ENCODE measurements at places on chromosomes 12 and 14.
A peak's percentile ranks its signal among the peaks of the same experiment; 100 is the strongest.

- peak overlapping the region; percentile 47 for H3K4me3 ChIP-seq
- peaks cover 73% of the 10 kb centered on the region for H3K36me3 ChIP-seq
- no peaks in the 10 kb centered on the region for H3K27me3 ChIP-seq
- peaks cover 98% of the 10 kb centered on the region for H3K4me1 ChIP-seq
- DNase-seq, result peak; percentile 86
Measured at GRCh38 chr14:22549981-22550673, 38.9 kb downstream of the DAD1 start.

GRCh38 chr12:4002601-4003000, 129.4 kb upstream of the PARP11 start:
- H3K27me3 ChIP-seq, result no peaks in the 10 kb centered on the region
- H3K4me1 ChIP-seq, result peaks cover 10% of the 10 kb centered on the region

DNA sequence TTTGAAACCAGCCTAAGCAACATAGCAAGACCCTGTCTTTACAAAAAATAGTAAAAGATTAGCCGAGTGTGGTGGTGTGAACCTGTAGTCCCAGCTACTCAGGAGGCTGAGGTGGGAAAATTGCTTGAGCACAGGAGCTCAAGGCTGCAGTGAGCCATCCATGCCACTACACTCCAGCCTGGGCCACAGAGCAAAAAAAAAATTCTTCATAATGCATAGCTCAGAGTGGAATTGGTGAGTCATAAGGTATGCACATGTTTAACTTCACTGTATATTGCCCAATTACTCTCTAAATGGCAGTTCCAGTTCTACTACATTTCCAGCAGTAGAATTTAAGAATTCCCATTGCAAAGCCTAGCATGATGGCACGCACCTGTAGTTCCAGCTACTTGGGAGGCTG, 26.8 kb upstream of the CLIP1 start:
- peaks cover 20% of the 10 kb centered on the region for H3K4me1 ChIP-seq
- H3K4me3 ChIP-seq, result no peak overlapping the region
- no peak for DNase-seq
- H3K27ac ChIP-seq, result no peak overlapping the region
- H3K36me3 ChIP-seq, result no peaks in the 10 kb centered on the region

DNA sequence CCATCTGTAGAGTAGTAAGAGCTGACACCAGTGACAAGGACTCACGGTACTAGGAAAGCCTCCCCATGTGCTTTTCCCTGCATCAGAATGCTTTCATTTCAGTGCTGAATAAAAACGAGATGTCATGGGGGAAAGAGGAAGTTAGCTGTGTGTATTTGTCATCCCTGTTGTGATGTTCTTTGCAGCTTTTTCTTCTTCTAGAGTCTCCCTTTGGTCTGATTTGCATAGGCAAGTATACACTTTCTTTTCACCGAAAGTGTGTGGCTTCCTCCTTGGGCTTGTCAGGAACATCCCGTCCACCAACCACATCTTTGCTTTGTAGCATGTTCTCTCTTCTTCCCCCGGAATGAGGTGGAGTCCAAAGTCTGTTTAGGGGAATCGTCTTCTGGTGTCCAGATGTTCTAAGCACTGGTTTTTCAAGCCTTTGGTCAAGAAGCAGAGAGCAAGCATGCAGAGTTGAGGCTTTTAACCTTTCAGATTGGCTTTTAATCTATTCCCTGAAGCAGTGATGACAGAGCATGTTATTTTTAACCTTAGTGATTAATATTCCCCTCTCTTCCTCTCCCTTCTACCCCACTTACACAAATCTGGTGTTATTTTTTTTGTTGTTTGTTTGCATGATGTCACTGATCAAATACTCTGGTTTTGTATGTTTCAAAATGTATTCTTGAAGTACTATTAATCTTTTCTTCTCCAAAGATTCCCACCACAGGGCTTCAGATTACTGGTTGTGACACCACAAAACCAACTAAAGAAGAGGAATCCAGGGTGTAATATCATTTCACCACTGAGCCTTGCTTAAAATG, 163.4 kb downstream of the SAMD4A start:
- DNase-seq, result no peak
- H3K4me3 ChIP-seq, result peak overlapping the region; percentile 1
- no peak overlapping the region for H3K27ac ChIP-seq

- no peaks in the 10 kb centered on the region for H3K4me1 ChIP-seq
- no peaks in the 10 kb centered on the region for H3K27me3 ChIP-seq
- no peak overlapping the region for H3K27ac ChIP-seq
- no peak overlapping the region for H3K4me3 ChIP-seq
Measured at GRCh38 chr14:59097681-59098080, 90.8 kb upstream of the DAAM1 start.

DNA sequence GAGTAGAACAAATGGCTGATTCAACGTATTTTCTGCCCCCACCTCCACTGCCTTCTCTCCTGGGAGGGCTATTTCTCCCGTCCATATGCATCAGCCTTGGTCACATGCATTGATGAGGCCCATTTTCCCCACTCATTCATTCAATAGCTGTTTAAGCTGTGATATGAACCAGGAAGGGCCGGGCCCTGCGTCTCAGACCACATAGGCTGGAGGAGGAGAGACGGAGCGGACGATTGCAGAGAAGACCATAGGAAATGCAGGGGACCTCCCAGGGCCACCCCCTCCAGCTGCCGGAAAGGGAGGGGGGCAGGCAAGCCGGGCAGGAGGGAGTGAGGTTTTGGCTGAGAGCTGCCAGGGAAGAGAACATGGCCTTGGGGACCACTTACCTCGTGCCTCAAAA, 104.4 kb upstream of the TMEM132D start:
- no peaks in the 10 kb centered on the region for H3K36me3 ChIP-seq
- H3K4me1 ChIP-seq, result no peaks in the 10 kb centered on the region
- no peak overlapping the region for H3K27ac ChIP-seq
- DNase-seq, result no peak
- H3K27me3 ChIP-seq, result no peaks in the 10 kb centered on the region

DNA sequence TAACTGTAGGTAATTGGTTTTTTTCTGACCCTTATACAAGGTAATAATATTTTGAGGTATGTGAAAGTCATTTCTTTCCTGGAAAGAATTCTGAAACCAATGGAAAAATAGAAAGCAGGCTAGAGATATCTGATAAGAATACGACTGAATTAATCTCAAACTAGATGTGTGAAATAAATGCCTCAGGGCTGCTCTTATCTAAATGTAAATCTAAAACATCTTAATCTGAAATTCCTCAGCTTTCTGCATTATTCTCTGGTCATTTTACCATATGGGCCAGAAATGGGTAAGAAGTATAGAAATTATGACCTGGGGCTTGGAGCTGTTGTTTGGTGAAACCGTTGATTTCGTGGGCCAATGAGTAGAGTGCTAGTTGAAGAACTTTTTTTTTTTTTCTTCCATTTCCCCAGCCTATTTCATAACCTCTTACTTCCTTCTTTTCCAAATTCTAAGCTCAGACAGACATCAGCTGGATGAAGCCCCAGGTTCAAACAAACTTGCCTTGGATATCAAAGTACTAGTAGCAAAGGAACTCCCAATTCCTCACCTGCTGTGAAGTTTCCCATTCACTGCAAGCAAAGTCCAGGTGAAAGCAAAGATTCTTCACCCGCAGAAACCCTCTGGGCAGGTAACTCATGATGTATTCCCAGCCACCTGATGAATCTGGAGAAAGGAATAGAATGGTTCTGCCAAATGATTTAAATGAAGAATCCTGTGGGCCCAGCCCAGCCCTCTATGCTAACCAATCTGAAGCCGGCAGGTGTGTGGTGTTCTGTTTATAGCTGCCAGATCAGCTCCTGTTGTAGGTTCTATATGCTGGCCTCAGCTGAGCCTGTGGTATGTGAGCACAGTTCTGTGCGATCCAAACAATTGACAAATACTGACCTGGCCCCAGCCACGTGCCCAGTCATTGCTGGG, 9.7 kb upstream of the FOS start:
- no peak overlapping the region for H3K27ac ChIP-seq
- no peaks in the 10 kb centered on the region for H3K36me3 ChIP-seq
- no peak overlapping the region for H3K4me3 ChIP-seq
- no peak for DNase-seq

DNA sequence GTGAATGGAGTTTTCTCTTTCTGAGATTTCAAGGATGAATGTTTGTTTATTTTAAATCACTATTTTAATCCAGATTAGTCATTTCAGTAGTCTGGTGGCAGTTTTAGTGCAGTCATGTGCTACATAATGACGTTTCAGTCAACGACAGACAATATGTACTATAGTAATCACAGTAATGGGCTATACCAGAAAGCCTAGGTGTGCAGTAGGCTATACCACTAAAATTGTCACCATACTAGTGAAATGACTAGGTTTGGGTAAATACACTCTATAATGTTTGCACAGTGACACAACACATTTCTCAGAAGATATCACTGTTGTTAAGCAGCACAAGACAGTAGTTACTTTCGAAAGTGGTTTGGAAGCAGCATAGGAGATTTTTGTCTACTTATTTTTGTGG, 203.1 kb downstream of the ETNK1 start:
- DNase-seq, result no peak
- H3K4me1 ChIP-seq, result no peaks in the 10 kb centered on the region
- H3K27me3 ChIP-seq, result no peaks in the 10 kb centered on the region
- no peak overlapping the region for H3K4me3 ChIP-seq

- H3K4me3 ChIP-seq, result no peak overlapping the region
- no peaks in the 10 kb centered on the region for H3K4me1 ChIP-seq
- H3K36me3 ChIP-seq, result no peaks in the 10 kb centered on the region
- no peak for DNase-seq
Measured at GRCh38 chr12:34406996-34407300, 384.7 kb downstream of the ALG10 start.

DNA sequence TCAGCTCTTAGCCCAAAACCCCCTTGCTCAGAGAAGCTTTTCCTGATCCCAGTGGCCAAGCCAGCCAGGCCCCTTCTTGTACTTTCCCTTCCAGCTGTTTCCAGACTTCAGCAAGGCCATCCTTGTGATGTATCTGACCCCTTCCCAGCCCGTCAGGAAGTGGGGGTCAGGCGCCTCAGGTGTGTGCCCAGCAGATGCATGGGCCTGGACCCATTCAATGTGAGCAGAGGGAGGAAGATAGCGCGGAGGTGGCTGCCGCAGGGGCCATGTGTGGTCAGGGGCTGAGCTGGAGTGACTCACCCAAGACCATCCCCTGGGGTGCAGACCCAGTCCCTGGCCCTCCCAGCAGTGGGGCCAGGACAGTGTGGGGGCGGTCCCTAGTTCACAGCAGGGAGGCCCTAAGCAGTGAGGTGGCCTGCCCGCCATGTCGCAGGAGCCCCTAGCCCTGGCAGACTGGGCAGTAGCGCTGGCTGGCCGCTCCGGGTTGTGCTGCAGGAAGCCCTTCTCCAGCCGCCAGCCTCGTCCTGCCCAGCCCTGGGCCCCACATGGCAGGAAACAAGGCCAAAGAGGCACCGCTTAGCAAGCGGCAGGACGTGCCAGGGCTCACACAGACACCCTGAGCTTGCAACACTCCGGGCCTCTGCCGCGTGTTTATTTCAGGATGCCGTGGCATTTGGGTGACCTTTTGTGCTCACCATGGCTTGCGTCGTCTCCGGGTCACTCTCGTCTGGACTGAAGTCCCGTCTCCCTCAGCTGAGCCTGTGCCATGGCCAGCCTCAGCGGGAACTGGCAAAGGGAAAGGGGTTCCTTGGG, 12.0 kb downstream of the ADSS1 start:
- no peak overlapping the region for H3K27ac ChIP-seq
- no peaks in the 10 kb centered on the region for H3K36me3 ChIP-seq
- H3K4me1 ChIP-seq, result no peaks in the 10 kb centered on the region

GRCh38 chr14:105026033-105026785, 5.3 kb upstream of the CDCA4 start:
- H3K36me3 ChIP-seq, result no peaks in the 10 kb centered on the region
- H3K27ac ChIP-seq, result no peak overlapping the region
- H3K4me1 ChIP-seq, result peaks cover 23% of the 10 kb centered on the region
- DNase-seq, result no peak

GRCh38 chr14:20782280-20782890, 1.3 kb downstream of the RNASE6 start:
- peaks cover 29% of the 10 kb centered on the region for H3K4me1 ChIP-seq
- peak overlapping the region; percentile 62 for H3K27ac ChIP-seq
- DNase-seq, result peak; percentile 9
- no peaks in the 10 kb centered on the region for H3K27me3 ChIP-seq
- H3K36me3 ChIP-seq, result no peaks in the 10 kb centered on the region
